ENCODE measurements at places on chromosomes 7 and 10.

GRCh38 chr7:68699090-68699711, 899.1 kb upstream of the AUTS2 start:
- peak; percentile 97 for DNase-seq

- no peak for DNase-seq
Measured at GRCh38 chr7:51060536-51060935, 256.1 kb downstream of the COBL start.

GRCh38 chr10:78605800-78606350, 462.9 kb upstream of the ZMIZ1 start:
- DNase-seq: no peak

DNA sequence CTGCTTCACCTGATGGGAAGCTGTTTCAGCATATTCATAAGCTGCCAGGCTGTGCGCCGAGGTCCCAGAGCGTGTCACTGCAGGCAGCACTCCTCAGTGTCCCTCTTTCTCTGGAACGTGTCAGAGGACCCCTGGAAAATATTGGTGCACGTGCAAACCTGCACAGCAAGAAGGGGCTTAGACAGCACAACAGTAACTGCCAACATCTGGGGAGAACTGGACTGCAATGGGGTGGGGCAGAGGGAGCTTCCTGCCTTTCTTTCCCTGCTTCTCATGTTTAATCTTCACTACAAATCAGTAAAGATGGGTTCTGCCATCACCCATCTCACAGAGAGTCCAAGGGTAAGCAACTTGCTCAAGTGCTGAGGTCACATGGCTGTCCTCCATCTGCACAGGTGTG, 86.5 kb upstream of the GPR26 start:
- DNase-seq: no peak

- no peak for DNase-seq
Measured at GRCh38 chr7:28990200-28990960, 32.2 kb upstream of the TRIL start.

DNA sequence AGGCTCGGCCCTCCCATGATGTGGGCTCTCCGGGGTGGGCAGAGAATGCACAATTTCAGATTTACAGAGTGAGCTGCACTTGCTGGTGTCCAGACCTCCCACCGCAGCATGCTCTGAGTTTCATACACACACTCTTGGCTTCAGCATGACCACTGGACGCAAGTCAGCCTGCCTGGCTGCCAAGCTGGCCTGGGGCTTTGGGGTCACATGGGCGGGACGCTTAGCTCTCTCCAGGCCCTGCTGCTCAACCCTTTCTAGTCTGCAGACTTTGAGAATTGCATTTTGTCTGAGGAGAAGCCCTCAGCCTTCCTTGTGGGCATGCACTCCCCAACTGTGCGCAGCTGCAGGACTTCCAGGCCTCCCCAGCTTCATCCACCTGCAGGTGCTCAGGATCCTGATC, 5.7 kb downstream of the CYP2E1 start:
- no peak for DNase-seq

DNA sequence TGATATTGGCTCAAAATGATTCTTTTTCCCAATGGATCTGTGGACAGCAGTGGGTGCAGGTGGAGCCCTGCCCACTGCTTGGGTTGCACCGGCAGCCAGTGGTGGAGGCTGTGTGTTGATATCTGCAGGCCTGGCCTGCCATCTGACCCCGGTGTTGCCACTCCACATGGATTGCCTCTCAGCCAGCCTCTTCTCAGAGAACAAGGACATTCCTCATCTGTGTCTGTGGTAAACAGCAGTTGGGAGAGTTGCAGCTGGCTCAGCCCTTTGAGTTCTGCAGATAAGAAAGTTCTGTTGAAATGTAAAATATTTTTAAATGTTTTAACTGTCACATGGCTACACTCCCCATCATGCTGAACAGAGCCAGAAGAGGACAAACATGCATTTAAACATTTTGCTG, 374.9 kb upstream of the CELF2 start:
- DNase-seq: no peak

DNA sequence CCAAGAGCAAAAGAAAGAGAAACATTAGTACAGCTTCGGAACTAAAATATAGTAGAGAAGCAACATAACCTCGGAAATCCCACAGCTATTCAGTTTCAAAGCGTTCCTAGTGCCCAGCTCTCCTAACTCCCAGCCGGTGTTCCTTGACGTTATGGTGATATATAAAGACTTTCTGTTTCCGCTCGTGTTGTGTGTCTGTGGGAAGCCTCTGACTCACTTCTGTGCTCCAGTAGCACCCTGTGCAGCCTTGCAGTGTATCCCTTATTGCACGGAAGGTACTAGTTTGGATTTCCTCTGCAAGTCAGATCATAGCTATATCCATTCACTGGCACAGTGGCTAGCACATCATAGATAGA, 535 bp downstream of the ASAH2B start:
- DNase-seq: no peak

DNA sequence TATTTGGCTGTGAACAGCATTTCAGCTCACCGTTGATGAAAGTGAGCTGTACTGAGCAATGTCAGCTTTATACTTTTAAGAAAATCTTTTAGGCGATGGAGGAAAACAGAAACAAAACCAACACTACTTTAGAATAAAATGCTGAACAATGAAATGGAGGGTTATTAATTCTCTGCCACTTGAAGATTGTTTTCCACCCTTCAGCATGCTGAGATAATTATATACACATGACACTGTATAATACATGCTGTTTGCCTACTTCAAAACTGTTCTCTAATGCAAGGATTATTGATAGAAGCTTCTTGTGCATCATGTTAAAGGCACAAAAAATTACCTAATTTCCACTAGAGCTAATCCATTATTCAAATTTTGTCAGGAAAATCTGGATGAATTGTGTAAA, 66.8 kb downstream of the CACNA2D1 start:
- no peak for DNase-seq

GRCh38 chr10:30959836-30960210, 71.8 kb downstream of the ZNF438 start:
- DNase-seq: no peak

- DNase-seq: peak; percentile 72
Measured at GRCh38 chr10:72688208-72688651, 3.7 kb upstream of the MCU start.

DNA sequence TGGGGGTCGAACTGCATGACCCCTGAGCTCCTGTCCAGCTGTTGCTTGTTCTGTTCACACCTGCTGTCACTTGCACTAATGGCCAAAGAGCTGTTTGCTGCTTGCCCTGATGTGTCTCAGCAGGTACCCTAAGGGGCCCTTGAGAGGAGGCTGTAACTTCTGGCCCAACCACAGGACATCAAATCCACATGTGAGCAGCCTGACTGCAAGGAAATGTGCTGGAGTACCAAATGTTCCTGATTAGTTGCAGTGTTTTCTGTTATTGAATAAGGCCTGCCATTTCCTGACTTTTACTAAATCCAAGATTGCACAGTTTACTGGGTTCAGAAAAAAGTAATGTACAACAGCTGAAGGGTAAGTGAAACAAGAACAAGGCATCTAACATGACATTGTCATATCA, 91.7 kb upstream of the IL6 start:
- DNase-seq: no peak

DNA sequence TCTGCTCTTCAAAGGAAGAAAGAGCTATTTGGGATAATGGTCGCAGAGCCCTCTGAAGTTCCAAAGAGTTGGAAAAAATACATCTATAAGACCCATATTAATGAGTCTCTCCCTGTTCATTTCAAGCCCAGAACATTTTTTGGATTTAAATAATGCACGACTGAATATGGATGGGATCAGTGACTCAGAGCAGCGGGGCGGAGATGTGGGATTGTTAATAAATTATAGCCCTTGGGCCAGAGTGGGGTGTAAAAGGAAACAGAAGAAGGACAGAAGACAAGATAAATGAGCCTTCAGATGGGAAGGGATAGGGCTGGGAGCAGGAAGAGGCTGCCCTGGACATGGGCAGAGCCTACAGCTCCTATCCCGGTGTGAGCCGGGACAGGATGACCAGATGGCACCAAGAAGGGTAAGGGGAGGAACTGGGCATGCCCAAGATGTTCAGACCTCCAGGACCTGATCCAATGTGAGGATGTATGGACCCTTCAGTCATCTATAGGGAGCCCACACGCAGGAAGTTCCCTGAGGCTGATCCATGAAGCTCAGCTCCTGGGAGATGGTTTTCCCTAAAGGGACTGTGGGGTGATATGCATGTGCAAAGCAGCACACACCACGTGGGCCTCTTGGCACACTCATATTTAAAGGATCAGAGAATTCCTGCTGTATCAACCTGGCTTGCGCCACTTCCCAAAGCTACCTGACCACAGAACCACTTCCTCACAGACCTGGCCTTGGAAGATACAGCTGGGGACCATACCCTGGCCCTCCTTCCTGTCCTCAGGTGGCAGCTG, 96.1 kb upstream of the PLXNA4 start:
- DNase-seq: no peak

DNA sequence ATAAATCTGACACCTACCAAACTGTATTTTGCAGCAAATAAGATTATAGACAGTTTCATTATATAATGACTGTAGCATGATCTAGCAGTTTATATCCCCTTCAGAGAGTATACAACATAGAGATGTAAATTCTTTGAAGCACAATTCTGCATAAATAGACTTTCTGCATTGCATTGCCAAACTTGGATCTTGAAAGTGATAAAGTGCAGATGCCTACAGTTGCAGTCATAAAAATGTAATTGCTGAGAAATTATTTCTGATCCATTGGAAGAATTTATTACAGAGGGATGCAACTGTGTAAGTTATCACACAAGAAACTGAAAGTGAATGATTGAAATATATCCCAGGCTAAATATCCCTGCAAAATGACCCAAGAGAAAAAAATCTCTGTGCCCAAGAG, 65.1 kb downstream of the CTNNA3 start:
- DNase-seq: no peak

- DNase-seq: no peak
Measured at GRCh38 chr7:149811221-149811620, 27.0 kb upstream of the ZNF862 start.

DNA sequence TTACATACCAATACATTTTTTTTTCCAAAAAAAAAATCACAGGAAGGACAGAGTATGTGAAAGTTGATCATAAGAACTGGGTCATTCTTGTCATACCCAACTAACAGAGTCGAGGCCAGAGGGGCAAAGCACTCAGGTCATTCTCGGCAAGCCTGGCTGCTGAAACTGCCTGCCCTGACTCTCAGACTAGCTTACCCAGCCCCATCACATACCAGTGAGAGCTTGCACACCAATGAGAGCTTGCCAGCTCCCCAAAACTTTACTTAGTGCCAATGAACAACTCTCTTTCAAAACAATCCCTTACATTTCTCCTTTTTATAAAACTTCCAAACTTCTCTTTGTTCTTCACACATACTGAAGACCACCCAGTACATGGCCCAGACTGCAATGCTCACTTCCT, 48.9 kb downstream of the VOPP1 start:
- DNase-seq: no peak

DNA sequence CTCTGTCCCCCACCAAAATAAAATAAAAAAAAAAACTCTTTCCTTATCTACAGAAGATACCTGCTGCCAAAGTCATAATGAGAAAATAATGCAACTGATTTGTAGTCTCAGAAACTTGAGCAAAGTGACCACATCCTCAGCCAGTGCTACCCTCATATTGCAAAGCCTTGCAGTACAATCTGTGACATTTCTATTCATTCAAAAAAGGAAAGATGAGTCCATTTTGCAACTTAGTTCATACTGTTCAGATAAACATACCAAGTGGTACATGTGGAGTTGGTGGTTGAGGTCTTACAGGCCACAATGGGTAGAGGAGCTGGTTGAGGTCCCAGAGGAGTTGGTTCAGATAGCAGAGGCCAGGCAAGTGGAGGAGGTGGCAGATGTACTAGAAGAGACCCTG, 6.5 kb upstream of the EIF5AL1 start:
- DNase-seq: no peak

DNA sequence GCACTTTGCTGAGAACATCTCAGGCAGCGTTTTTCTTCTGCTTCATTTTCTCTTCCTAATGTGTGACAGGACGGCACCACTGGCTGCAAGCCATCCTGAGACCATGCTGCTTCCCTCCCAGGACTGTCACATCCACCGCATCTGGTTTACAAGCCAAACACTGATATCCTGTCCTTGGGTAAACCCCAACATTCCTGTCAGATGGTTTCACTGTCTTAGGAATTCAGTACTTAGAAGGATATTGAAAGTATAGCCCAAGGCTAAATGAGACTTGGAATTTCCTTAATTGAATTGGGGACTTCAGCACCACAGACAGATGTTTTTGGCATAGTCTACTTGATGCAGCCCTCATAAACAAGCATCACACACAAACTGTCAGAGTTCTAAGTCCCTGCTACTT, 74.2 kb upstream of the PLXNA4 start:
- peak; percentile 82 for DNase-seq

GRCh38 chr7:1672851-1673486, 2.9 kb downstream of the ELFN1 start:
- DNase-seq: no peak

GRCh38 chr10:23914641-23915040, 294.3 kb upstream of the KIAA1217 start:
- DNase-seq: no peak

- DNase-seq: no peak
Measured at GRCh38 chr10:5855979-5856700, 33.6 kb downstream of the ANKRD16 start.
